ENCODE measurements at places on chromosomes 3 and 15.

DNA sequence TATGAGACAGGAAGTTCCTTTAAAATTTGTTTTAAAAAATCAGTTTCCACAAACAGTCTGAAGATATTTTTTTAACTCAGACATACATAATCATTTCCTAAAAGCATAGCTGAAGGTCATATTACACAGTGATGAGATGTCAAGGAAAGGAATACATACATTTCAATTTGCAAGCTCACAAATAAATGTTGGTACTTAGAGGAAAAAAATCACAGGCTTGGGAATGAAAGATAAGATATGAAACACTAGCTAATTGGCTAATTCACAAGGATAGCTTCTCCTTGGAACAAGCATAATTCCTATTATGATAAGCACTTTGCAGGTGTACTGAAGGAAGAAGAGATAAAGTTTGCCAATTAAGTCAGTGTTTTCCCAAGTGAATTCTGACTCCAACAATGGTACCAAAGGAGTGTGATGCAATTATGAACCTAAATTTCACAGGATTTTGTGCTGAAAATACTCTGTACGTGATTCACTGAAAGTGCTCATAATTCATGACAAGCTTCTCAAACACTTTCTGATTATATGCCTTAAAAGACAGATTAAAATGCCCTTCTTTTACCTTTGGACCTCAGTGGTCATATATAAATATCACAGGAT lies 112.4 kb downstream of the FRMD5 start:
- no peak for DNase-seq

DNA sequence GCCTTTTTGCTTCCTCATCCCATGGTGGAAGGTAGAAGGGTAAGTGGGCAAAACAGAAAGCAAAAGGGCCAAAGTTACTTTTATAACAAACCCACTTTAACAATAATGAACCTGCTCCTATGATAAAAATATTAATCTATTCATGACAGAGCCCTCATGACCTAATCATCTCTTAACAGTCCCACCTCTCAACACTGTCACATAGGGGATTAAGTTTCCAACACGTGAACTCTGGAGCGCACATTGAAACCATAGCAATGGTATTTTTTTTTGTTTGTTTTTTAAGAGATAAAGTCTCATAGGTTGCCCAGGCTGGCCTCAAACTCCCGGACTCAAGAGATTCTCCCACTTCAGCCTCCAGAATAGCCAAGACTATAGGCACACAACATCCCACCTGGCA lies 30.7 kb downstream of the KATNBL1 start:
- DNase-seq: no peak

GRCh38 chr3:38003371-38003816 lies 12.8 kb downstream of the VILL start:
- peak; percentile 67 for DNase-seq

- no peak for DNase-seq
These were observed 542.7 kb upstream of the ADAMTS9 start for GRCh38 chr3:65230261-65231139.

GRCh38 chr3:134134698-134135415 lies 105.1 kb upstream of the SLCO2A1 start:
- no peak for DNase-seq

GRCh38 chr3:159488602-159489001 lies 500.0 kb upstream of the IL12A start:
- DNase-seq: no peak

GRCh38 chr3:111604119-111604518 lies 9.0 kb upstream of the ZBED2 start:
- DNase-seq: no peak

DNA sequence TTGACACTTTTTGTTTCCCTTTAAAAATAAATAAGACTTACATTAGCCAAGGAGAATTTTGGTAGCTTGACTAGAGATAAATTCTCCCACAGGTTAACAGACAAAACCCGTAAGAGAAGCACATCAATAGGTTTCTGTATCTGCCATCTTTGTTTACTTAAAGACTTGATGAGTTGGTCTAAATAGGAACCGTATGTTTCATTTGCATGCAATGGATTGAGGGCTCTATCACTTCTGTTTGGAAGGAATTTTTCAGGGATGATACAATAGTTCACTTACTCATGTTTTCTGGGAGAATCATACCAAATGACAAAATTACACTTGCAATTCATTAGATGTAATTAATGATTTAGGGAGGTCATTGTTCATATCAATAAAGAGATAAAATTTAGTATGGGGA lies 631.5 kb upstream of the NR2F2 start:
- DNase-seq: no peak

GRCh38 chr3:113234028-113234427 lies 22.7 kb downstream of the BOC start:
- no peak for DNase-seq

- no peak for DNase-seq
These were observed 10.6 kb upstream of the TM4SF1 start for GRCh38 chr3:149388001-149388440.

DNA sequence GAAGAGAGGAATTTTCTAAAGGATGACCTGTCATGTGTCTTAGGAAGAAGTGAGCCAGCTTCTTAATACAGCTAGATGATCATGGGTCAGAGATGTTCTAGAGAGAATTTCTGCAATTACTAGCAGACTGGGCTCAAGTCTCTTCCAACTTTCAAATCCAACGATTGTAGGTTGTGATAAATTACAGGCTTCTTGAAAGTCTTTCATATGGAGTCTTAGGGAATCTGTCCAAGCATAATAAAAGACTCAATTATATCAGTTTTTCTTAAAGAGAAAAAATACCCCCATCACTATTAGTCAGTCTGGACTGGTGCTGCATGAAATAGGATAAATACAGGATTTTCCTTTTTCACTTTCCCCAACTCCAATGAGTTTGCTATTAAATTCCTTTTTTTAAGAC lies 59.1 kb downstream of the DRD3 start:
- DNase-seq: no peak

GRCh38 chr3:55477306-55478303 lies 9.5 kb downstream of the WNT5A start:
- no peak for DNase-seq

DNA sequence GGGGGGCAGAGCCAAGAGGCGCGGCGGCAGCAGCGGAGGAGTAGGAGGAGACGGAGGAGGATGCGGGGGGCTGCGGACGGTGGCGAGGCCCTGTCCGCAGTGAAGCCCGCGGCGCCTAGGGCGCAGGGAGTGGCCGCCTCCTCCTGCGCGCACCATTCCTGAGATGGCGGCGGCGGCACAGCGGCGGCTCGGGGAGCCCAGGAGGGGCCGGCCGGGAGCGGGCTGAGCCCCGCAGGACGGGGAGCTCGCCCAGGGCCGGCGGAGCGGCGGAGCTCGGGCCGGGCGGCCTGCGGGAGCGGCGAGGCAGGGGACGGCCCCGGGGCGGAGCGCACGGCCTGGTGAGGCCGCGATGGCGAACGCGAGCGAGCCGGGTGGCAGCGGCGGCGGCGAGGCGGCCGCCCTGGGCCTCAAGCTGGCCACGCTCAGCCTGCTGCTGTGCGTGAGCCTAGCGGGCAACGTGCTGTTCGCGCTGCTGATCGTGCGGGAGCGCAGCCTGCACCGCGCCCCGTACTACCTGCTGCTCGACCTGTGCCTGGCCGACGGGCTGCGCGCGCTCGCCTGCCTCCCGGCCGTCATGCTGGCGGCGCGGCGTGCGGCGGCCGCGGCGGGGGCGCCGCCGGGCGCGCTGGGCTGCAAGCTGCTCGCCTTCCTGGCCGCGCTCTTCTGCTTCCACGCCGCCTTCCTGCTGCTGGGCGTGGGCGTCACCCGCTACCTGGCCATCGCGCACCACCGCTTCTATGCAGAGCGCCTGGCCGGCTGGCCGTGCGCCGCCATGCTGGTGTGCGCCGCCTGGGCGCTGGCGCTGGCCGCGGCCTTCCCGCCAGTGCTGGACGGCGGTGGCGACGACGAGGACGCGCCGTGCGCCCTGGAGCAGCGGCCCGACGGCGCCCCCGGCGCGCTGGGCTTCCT lies at the start of gene GPR27:
Gene GPR27, plus strand, starts transcription at position 155 of the 909 bp plus-strand sequence. Its CDS starts 195 bp downstream, at position 350.
- no peak for DNase-seq

DNA sequence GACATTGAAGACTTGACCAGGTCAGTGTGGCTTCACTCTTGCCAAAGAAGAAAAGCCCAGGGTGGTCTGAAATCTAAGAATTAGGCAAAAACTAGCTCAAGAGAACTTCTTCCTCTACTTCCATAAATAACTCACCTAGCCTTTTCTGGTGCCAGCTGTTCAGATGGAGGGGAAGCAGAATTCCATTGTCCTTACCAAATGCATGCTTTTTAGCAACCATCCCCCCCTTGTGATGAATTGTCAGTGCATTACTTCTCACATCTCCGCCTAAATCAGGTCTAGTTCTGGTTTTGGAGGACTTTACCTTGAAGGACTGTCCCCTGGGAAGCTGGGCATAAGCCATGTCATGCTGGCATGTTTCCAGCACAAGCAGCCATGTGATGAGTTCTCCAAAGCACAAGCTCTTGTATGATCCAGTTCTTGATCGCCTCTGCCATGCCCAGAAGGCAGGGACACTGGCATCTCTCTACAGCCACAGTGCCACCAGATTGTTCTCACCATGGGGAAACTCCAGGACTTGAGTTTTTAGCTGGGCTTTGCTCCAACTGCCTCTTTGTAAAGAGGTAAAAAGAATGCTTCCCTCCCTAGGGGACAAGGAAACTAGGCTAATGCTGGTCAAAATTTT lies 96.4 kb upstream of the IL12A start:
- no peak for DNase-seq

DNA sequence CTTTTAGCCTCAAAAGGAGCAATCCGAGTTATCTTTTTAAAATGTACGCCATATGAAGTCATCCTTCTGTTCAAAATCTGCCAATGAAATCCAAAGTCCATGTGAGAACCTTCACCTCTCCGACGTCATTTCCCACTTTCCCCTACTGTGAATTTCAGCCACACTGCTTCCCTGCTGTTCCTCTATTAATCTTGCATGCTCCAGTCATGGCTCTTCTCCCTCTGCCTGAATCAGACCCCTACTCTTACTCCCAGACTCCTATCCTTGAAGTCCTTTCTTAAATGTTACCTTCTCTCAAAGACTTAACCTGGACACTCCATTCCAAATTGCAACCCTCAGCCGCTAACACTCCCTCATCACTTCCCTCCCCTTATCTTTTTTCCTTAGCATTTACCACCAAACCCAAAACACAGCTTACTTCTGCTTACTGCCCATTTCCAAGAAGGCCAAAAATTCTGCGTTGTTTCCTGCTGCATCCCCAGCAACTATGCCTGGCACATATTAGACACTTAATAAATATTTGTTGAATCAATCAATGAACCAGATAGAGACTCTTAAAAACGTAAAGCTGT lies 1.2 kb downstream of the NKIRAS1 start:
- DNase-seq: no peak

DNA sequence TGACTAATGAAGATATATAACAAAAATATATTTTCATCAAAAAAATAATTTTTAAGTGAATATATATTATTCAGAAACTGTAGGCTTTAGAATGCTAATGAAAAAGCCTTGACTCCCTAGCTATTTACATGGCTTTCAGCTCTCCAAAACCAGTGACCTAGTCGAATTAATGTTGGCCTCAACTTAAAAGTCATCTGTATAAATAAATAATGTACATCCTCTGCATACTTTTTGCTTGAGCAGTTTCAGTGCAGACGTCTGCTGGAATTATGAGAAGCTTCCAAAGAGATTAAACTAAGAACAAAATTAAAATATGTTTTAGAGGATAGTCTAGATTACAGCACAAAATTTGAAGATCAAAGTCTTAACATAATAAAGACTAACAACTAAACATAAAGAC lies 520.4 kb upstream of the ALCAM start:
- DNase-seq: no peak

- peak; percentile 4 for DNase-seq
These were observed 48.6 kb downstream of the FAH start for GRCh38 chr15:80201256-80202015.

DNA sequence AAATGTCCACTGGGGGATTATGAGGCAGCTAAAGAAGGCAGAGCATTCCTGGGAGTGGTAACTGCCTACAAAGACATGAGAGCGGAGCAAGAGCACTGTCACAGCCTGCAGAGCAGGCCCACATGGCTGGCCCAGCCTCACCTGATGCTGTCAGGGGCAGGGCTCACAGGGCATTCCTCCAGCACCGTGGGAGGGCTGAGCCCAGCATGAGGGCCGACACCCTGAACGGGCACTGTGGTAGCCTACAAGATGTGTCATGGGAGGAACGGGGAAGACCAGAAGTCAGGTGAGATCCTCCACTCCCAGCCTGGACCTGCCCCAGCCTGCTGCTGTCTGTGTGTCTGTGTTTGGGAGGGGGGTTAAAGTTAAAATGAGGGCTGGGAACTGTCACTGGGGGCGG lies 30.1 kb downstream of the CCDC12 start:
- DNase-seq: peak; percentile 66

DNA sequence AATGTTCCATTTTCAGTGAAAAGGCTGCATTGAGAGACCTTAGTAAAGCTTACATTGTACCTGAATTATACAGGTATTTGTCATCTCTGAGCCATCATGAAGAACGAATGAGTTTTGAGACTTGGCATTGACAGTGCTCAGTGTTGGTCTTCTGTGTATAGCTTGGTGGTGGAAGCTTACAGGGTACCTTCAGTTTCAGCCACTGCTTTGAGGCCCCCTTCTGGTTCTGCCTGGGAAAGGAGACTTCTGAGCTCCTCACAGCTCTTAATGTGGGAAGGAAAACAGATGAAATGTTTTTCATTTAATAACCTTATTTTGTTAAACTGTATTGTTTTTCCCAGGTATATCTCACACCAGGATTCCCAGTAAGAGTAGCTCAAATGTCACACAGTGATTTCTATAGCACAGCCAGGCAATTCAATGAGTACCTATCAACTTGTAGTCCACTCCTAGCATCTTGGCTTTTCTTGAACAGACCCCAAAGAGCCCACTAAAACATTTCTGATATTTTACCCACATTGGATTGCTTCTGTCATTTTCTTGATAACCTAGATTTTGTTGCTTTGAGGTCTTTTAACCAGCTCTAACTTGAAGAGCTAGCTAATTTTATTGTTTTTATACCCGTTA lies 5.6 kb downstream of the SERPINI1 start:
- no peak for DNase-seq

DNA sequence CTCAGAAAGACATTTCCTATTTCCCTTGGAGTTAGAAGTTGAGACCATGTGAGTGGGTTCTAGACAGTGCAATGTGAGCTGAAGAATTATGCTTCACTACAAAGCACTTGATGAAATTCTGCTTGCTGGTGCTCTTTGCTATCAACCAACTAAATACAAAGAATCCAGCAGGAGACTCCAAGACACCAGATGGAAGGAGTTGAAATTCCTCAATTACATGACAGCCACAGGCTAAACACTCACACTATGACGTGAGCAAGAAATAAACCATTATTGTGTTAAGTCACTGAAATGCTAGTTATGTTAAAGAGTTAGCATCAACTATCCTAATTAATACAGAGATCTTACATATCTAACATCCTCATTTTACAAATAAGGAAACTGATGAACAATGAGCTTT lies 8.2 kb upstream of the MAP4 start:
- no peak for DNase-seq

GRCh38 chr15:60259469-60259868 lies 138.3 kb downstream of the ANXA2 start:
- DNase-seq: no peak

DNA sequence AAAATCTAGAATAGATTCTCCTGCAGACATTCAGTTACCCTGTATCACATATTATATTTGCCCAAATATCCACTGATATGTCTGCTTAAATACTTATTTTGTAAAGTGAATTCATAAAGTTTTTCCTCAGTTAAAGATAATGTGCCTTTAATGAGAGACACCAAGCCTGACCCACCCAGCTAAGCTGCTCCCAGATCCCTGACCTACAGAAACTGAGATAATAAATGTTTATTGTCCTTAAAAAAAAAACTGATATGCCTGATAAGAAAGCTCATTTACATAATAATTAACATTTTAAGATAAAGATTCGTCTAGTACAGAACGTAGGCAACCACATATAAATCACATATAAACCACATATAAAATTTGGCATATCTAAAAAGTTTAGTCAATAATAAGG lies 161.7 kb upstream of the RAP2B start:
- no peak for DNase-seq
